LHCN-M2 (cell line): ENCODE measurements at places on chromosomes 5 and 9. TPM values are rescaled to one million over a fixed set of nuclear protein-coding genes. Genes with fewer than 3 reads are reported as not detected.

DNA sequence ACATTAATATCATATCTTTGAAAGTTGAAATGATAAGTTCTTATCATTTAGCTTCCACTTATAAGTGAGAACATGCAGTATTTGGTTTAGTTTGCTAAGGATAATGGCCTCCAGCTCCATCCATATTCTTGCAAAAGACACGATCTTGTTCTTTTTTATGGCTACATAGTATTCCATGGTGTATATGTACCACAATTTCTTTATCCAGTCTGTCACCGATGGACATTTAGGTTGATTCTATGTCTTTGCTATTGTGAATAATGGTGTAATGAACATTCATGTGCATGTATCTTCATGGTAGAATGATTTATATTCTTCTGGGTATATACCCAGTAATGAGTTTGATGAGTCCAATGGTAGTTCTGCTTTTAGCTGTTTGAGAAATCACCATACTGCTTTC is 135.0 kb upstream of the PRR16 start:
- DNase-seq: no peak

- peak; percentile 4 for DNase-seq
These were observed 240.5 kb upstream of the CHD1 start for GRCh38 chr5:99169309-99169708.

DNA sequence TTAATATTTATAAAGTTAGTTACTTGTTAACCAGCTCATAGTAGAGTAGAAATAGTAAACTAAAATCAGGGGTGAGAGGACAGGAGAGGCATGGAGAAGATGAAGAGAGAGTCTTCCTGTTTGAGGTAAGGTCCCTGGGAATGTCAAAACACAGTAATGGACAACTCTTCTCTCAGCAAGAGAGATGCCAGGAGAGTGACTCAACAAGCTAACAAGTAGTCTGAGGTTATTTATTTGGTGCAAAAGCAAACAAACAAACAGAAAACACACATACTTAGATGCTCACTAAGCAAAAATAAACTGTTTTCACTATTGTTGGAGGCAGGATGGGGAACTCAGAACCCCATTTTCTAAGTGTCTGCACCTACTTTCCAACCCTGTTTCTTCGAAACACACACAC is 333.2 kb upstream of the RFX3 start:
- peak; percentile 67 for DNase-seq

GRCh38 chr5:87361536-87362213 is 51.1 kb downstream of the CCNH start:
- DNase-seq: peak; percentile 18

DNA sequence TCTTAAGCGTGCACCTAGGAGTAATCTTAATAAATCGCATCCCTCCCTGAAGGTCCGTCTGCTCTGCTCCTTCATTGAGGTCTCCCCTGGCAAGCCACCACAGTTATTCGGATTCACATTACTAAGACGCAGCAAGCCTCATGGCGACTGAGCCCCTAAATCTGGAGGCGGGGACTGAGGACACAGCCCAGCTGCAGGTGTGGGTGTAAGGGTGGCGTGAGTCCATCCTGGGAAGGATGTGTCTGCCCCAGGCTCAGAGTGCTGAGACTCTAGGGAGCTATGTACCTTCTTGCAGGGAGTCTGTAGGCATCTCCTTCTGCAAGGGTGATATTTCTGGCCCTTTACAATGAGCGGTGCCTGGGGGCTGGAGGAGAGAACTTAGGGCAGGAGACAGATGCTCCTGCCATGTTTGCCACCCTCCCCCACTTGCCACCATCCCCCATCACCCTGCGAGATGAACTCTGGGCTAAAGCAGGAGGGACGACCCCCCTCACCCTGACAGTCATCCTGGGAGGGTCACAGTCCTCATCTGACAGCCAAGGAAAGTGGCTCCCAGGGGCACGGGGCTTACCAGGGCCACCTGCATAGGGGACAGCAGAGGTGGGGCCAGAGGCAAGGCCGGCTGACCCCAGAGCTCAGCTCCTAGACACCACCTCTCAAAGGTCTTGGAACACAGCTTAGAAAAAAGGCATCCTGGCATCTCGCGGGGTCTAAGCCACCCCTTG is 76.4 kb upstream of the FCN1 start:
- DNase-seq: no peak

- no peak for DNase-seq
These were observed 11.4 kb upstream of the MACIR start for GRCh38 chr5:103247118-103247517.

GRCh38 chr5:34686762-34687268 is 30.7 kb downstream of the RAI14 start:
- peak; percentile 88 for DNase-seq

- no peak for DNase-seq
These were observed 177.8 kb upstream of the PITX1 start for GRCh38 chr5:135211791-135212190.

GRCh38 chr9:1941989-1942388 is 73.2 kb upstream of the SMARCA2 start:
- DNase-seq: peak; percentile 6

GRCh38 chr9:93020771-93021670 is 37.5 kb upstream of the SUSD3 start:
- DNase-seq: no peak

DNA sequence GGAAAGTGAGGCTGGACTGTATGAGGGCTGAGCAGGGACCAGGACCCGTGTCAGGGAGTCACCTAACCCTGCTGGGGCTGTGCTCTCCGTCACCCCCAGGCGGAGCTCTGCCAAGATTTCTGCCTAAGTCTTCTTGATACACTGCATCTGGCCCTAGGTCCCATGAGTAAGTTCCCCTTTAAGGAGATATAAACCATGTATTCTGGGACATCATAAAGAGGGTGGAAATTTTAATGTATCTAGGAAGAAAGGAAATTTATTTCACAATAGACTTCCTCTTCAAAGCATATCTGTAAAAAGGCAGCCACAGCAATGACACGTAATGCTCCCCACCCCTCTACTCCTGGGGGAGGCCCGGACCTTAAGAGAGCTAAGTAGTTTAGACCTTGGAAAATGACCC is 183.4 kb downstream of the FBXL7 start:
- DNase-seq: no peak

Gene ACTBL2
- total RNA-seq: not detected in 2 replicates

Gene CER1
- total RNA-seq: not detected in 2 replicates

Gene WHRN
- 0.83 and 1.4 TPM in 2 replicates for total RNA-seq

Gene TBC1D13
- 17.6 and 28.1 TPM in 2 replicates for total RNA-seq

Gene TRIM7
- 1.5 and 1.6 TPM in 2 replicates for total RNA-seq

Gene DAB2
- total RNA-seq: 25.0 and 39.7 TPM in 2 replicates

Gene IL9
- total RNA-seq: not detected in 2 replicates

Gene NR2F1-AS1
- 10.4 and 10.8 TPM in 2 replicates for total RNA-seq

Gene RACK1
- 2,805 and 3,118 TPM in 2 replicates for total RNA-seq

Gene KIAA0825
- total RNA-seq: 3.1 and 3.3 TPM in 2 replicates
